ENCODE measurements at places on chromosomes 3 and 15. TPM values are rescaled to one million over a fixed set of nuclear protein-coding genes. Genes with fewer than 3 reads are reported as not detected.

- H3K4me1 ChIP-seq: no peaks in the 10 kb centered on the region
These were observed 3.0 kb downstream of the ADAMTS9 start for GRCh38 chr3:64684715-64685261.

FOXB1 gene
- not detected for total RNA-seq

POLG gene
- total RNA-seq: 86.8 TPM

DNA sequence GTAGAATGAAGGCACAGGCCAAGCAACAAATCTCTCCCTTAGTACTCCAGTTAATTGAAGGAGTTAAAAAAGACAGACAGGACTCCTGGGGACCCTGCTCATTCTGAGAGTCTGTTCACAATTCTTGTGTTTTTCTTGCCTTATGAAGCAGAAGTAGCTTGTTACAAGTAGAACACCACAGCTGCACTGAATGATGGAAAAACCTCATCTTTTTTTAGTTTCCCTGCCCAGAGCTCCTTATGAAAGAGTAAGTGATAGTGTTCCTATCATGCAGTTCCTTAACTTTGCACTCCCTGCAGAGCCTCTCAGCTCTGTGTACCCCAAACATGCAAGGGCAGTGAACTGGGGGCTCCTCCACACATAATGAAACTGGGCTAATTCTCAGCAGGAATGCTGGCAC lies 95.5 kb downstream of the ALDH1A2 start:
- DNase-seq: no peak
- no peak overlapping the region for H3K27ac ChIP-seq
- H3K4me3 ChIP-seq: no peak overlapping the region
- no peaks in the 10 kb centered on the region for H3K27me3 ChIP-seq
- no peaks in the 10 kb centered on the region for H3K36me3 ChIP-seq

DNA sequence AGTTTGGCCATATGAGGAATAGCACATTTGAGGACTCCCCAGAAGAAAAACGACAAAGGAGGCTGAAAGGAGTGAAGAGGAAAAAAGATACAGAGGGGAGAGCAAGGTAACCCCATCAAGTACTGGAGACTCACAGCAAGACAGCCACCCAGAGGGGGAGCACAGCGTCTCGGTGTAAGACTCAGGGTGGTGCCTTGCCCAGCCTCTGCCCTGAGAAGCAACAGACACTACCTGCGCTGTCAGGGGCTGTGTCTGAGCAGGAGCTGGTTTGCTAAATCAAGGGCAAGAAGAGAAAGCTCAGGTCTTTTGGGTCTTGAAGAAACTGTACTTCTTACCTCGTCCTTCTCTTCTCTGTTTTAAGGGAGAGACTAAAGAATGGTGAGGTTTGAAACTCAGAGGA lies 27.9 kb downstream of the FBXO45 start:
- no peaks in the 10 kb centered on the region for H3K27me3 ChIP-seq
- no peak for DNase-seq
- no peak overlapping the region for H3K4me3 ChIP-seq
- H3K4me1 ChIP-seq: no peaks in the 10 kb centered on the region
- H3K27ac ChIP-seq: no peak overlapping the region

DNA sequence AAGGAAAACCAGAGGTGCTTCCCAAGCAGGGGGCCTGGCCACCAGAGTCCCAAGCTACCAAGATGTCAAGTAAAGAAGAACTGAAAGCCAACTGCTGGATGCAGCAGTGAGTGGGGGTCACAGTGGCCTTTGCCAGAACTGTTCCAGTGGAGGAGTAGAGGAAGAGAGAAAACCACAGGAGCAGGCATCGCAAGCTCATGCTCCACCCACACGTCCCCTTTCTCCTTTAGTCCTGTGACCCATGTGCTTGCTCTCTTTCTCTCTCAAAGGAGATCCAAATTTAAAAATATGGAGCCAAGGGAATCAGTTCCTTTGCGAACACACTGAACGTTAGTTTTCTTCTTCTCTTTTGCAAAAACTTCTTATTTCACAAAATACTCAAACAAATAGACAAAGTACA lies 12.4 kb upstream of the ABHD2 start:
- H3K27me3 ChIP-seq: no peaks in the 10 kb centered on the region
- no peaks in the 10 kb centered on the region for H3K4me1 ChIP-seq
- DNase-seq: no peak

ZDHHC19 gene
- total RNA-seq: not detected

CORO2B gene
- 0.77 TPM for total RNA-seq

SAXO2 gene
- total RNA-seq: 0.67 TPM

- DNase-seq: peak; percentile 45
- H3K4me3 ChIP-seq: peak overlapping the region; percentile 57
- no peaks in the 10 kb centered on the region for H3K36me3 ChIP-seq
These were observed 1.1 kb downstream of the CMTM7 start for GRCh38 chr3:32392536-32393302.

TEX55 gene
- not detected for total RNA-seq

CCNB2 gene
- 64.0 TPM for total RNA-seq

VWA5B2 gene
- 2.1 TPM for total RNA-seq

SEMA3F gene
- 24.0 TPM for total RNA-seq

DNA sequence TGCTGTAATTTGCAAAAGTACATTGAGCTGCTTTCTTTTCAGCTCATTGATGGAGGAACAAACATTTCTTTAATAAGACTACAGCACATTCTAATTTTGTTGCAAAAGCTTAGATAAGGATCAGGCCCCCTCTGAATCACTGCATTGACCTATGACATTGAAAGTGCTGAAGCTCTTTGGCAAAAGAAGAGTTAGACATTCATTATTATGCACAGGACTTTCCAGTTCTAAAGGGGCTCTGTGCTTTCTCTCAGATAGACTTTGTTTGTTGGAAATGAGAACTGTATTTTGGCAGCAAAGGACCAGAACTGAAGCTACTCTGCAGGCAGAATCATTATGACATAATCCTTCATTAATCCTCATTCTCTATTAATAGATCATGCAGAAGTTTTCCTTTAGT lies 252.9 kb upstream of the SOX2 start:
- no peak overlapping the region for H3K4me3 ChIP-seq
- no peaks in the 10 kb centered on the region for H3K36me3 ChIP-seq
- H3K4me1 ChIP-seq: no peaks in the 10 kb centered on the region
- H3K27ac ChIP-seq: no peak overlapping the region

GRCh38 chr3:138974462-138974861 lies 27.4 kb downstream of the FOXL2NB start:
- H3K27ac ChIP-seq: no peak overlapping the region
- no peaks in the 10 kb centered on the region for H3K4me1 ChIP-seq
- no peaks in the 10 kb centered on the region for H3K36me3 ChIP-seq
- no peaks in the 10 kb centered on the region for H3K27me3 ChIP-seq
- DNase-seq: no peak
- H3K4me3 ChIP-seq: no peak overlapping the region

GRCh38 chr15:66894986-66895780 lies 170.2 kb upstream of the SMAD3 start:
- no peak overlapping the region for H3K4me3 ChIP-seq
- H3K4me1 ChIP-seq: no peaks in the 10 kb centered on the region
- no peaks in the 10 kb centered on the region for H3K27me3 ChIP-seq
- no peak overlapping the region for H3K27ac ChIP-seq
- DNase-seq: peak; percentile 12
- H3K36me3 ChIP-seq: no peaks in the 10 kb centered on the region

DNA sequence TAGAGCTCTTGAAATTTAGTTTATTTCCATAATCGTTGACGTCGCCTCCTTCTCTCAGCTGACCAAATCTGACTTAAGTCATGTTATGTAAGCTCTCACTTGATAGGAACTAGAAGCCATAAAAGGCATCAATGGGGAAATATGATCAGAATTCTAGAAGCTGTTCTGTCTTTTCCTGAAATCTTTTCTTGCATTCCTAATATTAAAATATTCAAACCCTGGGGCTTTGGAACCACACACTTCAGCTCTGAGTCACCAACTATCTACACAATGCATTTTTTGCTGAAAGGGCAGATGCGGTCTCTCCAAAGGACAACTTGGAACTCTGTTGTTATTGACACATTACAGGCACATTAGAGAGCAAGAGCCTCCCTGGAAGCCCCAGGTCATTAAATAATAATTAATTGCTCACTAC lies 91.3 kb downstream of the LARS2 start:
- H3K27me3 ChIP-seq: no peaks in the 10 kb centered on the region
- H3K27ac ChIP-seq: no peak overlapping the region
- no peak for DNase-seq
- no peaks in the 10 kb centered on the region for H3K4me1 ChIP-seq
- no peaks in the 10 kb centered on the region for H3K36me3 ChIP-seq

DNA sequence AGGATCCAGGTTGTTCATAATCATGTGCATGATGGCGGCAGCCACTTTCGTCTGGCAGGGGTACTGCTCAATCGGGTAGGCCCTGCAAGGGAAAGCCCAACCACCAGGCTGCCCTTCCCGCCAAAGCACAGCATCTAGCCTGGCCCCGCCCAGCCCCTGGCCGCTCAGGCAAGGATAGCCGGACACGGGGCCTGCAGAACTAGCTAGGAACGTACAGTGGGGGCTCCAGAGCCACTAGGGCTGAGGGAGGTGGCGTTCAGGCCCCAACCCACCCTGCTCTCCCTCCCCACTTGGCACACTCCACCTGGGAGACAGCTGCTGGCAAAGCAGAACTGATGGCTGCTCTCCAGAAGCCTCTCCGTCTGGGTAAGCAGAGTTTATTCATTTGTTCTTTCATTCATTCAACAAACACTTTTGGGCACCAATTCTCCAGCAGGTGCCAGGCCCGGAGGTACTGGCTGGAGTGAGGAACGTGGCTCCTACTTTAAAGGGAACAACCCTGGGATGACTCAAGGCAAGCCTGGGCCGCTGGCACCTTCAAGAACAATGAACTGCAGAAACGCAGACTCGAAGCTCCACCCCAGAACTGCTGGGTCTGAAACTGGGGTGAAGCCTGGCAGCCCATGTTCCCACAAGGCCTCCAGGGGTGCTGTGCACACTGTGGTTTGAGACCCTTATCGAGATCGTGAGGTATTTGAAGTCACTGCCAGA lies 7.8 kb downstream of the UROC1 start:
- no peak for DNase-seq
- no peak overlapping the region for H3K27ac ChIP-seq
- H3K4me1 ChIP-seq: no peaks in the 10 kb centered on the region
- no peaks in the 10 kb centered on the region for H3K27me3 ChIP-seq
- H3K4me3 ChIP-seq: no peak overlapping the region

All from colonic mucosa (tissue), 4 donors.